ENCODE measurements at places on chromosomes 12 and 14.

- no peak for DNase-seq
These were observed 31.7 kb downstream of the RASAL1 start for GRCh38 chr12:113103756-113104450.

DNA sequence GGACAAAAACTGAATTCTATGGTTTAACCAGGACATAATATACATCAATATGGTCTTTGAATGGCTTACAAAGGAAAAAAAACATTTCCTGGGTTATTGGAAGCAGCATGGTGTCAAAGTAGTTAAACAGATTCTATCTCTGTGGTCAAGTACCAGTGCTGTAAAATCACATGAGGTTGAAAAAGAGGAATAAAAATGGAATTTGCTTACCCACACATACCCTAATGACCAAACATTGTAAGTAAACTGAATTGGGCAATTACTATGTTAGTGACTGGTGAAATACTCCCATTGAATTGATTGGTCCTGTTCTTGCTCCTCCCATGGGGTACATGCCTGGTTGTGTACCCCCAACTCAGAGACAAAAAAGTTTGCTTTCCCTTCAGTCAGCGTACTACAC, 19.6 kb downstream of the IFNG start:
- DNase-seq = no peak

DNA sequence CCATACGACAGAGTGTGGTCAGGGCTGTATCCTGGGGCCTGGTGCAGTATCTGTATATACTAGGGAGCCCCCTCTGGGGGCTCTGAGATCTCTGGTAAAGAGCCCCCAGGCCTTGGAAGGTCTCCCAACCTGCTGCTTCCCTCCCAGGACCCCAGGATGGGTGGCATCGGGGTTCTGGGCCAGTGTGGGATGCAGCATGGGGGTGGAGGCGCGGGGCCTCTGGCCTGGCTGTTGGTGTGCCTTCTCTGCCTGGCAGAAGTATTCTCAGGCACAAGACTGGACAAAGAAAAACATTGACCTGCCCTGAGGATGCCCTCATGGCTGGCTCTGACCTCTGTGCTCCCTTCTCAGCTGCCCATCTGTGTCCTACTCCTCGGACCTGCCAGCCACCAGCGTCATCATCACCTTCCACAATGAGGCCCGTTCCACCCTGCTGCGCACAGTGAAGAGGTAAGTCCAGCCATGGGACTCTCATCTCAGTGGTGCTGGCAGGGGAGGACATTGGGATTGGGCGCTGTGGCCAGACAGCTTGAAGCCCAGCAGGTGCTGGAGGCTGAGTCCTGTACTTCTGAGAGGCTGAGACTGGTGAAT, 64.5 kb downstream of the GALNT16 start:
- DNase-seq = no peak

- no peak for DNase-seq
These were observed 15.8 kb upstream of the ANKRD33 start for GRCh38 chr12:51871918-51872688.

GRCh38 chr14:104293231-104293841, 154.9 kb downstream of the KIF26A start:
- DNase-seq = no peak

DNA sequence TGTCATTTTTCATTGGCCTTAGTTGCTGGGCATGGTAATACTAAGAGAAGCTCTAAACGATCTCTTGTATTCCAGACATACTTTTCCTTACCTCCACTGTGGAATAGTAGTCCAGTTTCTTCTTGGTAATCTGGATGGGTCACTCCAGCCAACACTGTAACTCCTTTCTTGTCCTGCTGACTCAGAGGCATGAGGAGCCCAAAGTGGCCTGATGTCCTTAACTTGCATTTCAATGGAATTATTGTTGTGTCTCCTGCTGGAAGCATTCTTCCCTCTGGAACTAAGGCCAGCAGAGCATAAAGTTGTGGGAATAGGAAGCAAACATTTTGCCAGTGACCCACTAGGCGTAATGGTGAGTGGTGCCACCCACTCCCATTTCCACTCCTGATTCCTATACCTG, 33.1 kb downstream of the DAAM1 start:
- DNase-seq = no peak

- no peak for DNase-seq
These were observed 646.9 kb upstream of the TMEM132C start for GRCh38 chr12:127619869-127620734.

DNA sequence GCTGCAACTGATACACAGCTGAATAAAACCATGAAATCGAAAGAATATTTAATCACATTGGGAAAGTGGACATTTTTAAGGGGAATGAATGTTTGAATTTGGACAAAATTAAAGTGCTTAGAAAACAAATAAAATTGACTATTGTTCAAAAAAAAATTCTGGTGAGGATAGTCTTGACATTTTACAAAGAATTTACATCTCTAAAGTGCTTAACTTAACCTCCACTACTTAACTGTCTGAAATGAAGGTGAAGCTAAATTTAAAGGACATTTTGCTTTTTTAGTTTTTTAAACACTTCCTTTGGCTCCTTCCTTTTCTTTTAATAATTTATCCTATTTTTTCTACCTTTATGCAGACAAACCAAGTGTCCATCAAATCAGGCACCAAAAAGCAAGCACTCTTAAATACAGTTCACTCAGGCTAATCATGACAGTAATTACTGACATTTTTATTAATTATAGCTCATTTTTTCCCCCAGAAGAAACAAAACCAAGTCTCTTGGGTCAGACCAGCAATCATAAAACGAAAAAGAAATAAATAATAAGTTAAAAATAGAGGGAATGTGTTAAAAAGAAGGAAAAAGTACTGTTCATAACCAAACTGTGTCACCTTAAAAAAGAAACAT, 5.7 kb upstream of the CCND2 start:
- no peak for DNase-seq

DNA sequence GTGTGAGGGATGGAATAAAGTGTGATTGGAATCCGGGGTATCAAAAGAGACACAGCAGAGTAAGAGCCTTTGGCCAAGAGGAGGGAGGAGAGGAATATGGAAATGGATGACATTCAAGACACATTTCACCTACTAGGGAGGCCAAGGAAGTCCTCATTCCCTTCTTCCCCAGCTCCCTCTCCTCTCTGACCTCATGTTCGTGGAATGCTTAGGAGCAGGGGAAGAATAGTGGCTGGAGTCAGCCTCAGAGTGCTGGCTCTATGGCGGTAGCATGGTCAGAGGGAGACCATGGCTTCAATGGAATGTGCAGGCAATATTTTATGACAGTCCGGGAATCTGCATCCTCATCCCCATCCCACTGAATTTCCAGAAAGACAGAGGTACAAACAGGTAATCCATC, 196.6 kb downstream of the EGLN3 start:
- DNase-seq = no peak

GRCh38 chr12:42923583-42923982, 334.0 kb upstream of the PRICKLE1 start:
- no peak for DNase-seq

DNA sequence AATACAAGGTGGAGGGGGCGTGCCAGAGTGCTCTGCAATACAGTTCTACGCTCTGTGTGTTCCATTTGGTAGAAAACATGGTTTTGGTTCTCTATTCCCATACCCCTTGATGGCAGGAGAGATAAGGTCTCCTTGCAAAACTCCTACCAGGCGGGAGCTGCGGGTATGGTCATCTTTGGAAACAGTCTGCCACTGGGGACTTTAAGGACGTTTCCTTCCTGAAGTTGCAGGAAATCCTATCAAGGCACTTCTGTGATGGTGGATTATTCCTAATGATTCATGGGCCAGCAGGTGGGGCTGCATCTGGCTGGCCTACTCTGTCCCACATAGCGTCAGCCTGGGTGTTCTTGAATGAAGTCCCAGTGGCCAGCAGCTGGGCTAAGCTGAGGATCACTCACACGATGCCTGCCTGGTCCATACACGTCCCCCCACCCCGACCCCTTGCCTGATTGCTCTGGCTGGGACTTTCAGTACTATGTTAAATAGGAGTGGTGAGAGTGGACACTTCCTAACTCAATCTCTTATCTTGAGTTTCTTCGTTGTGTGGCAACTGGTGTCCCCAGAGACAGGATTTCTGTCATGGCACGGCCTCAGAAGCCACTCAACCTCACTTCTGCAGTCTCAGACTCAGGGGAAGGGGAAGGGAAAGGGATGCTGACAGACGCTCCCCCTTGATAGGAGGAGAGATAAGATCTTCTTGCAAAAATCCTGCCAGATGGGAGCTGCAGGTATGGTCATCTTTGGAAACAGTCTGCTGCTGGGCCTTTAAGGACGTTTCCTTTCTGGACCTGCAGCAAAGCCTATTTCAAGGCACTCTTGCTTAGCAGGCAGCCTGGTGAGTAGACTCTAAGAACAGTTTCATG, 61.0 kb upstream of the FKBP4 start:
- DNase-seq = peak; percentile 67

DNA sequence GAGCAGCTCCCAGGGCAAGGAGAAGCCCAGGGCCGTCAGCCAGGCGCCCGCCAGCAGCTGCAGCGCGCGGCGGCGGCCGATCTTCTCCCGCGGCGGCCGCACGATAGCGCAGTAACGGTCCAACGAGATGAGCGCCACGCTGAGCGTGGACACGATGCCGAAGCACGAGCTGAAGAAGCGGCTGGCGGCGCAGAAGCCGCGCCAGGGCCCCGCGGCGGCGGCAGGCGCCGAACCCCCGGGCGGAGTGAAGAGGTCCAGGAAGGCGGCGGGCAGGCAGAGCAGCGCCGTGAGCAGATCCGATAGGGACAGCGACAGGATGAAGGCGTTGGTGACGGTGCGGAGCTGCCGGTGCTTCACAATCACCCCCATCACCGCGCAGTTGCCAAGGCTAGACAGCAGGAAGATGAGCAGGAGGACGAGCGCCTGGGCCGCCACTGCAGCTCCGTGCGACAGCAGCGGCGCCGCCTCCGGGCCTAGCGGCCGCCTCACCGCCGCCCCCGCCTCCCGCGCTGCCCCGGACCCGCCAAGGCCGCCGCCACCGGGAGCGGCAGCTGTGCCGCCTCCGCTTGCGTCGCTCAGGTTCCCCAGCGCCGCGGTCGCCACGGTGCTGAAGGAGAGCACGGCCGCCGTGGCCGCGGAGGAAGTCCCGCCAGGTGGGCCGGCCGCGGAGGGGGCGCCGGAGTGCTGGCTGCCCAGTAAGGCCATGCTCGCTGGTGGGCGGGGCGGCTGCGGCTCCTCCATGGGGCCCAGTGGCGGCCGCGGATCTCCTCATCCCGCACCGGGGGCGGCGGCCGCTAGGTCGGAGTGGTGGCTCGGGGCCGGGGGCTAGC, 479 bp downstream of the GPR135 start:
- DNase-seq = no peak

DNA sequence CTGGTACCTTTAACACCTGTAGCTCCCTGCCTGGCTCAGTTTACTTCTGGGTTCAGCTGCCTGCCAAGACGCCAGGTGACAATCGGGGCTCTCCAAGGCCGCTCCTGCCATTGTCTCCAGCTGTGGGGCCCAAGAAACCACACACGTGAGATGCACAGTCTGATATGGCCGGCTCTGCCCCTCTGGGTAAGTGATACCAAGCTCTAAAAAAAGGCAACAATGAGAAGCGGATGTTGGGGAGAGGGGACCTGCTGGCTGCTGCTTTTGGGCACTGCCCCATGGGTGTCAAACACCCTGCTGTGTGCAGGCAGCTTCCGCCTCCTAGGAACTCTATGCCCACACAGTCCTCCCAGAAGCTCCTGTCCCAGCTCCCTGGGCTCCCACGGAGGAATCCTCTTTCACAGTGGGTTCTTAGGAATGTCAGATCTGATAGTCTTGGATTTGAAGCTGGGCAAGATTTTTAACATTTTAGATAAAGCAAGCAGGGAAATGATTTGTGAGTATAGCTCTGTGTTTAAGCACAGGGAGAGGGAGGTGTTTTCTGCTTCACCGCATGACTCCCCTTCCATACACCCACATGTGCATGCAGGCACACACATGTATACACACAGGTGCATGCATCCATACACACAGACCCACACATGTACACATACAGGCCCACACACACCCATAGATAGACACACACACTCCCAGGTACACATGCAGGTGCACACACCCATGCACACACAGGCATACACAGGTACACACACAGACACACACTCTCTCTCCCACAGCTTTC, 1135.8 kb downstream of the BCL11B start:
- DNase-seq = no peak

DNA sequence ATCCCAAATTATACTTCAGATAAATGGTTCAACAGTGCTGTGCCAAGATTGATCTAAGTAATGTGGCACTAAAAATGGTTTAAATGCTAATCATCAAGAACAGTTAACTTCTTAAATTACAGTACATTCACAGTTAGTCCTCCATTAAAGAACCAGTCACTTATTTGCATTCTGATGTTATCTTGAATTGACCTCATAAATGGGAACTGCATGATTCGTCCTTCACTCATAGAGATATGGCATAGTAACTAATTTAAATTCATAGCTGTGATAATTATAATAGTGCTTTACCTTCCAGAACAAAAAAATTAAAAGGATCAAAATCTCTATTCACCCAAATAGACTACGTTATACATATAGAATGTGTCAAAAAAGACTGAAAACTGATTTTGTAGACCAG, 61.1 kb downstream of the COCH start:
- no peak for DNase-seq

GRCh38 chr12:80756875-80757274, 40.2 kb downstream of the MYF5 start:
- DNase-seq = no peak

DNA sequence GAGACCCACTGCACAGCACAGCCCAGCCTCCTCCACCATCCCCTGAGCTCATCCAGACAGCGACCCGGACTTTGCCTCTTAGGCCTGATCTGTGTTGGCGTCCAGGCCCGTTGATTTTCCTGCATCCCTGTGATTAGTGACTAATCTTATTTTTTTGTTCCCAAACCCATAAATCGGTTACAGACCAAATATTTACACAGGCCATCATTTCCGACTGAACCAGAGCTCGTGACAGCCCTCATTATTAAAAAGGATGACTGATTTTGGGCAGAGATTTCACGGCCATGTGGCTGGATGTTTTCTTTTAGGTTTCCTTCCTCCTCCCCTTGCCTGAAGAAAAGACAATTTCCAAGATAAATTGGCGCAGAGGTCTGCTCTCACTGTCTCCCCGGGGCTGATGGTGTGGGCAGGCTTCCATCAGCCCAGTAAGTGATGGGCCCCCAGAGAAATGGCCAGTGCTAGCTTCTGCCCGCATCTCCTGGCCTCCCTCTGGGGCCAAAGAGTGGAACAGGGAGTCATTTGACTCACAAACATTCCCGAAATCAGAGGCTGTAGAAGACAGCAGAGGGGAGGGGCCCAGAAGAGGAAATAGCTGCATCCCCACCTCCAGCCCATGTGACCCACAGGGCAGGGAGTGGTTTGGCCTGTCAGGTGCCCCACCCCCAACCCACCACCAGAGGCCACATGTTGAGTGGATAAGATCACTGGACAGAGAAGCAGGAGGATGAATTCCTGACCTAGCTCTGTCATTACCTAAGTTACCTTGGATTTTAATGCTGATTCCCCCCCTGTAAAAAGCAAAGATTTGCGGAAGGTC, 283.5 kb downstream of the KSR2 start:
- peak; percentile 53 for DNase-seq

GRCh38 chr12:58888131-58888783, 32.0 kb downstream of the LRIG3 start:
- no peak for DNase-seq

DNA sequence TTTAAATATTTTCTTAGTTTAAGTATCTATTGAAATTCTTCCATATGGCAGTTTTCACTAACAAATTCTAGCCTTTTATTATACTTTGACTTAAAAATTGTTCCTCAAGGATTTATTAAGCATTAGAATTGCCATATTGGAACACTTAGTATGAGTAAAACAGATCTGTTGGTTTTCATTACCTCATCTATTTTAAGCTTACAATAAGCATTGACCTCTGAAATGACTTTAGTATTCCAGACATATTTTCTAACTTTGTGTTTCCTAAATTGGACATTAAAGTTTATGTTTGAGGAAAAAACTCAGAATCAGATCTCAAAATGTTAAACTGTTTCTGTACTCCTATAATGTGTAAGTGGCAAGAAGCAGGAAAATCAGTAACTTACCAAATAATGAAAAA, 48.4 kb downstream of the CSRP2 start:
- no peak for DNase-seq

Measured in SJCRH30 (cell line).